ENCODE measurements at places on chromosomes 2 and 18. TPM values are rescaled to one million over a fixed set of nuclear protein-coding genes. Genes with fewer than 3 reads are reported as not detected.
A peak's percentile ranks its signal among the peaks of the same experiment; 100 is the strongest.

GRCh38 chr2:189037518-189037917 lies 63.3 kb downstream of the COL3A1 start:
- H3K4me1 ChIP-seq: peaks cover 2% of the 10 kb centered on the region
- H3K27me3 ChIP-seq: no peaks in the 10 kb centered on the region
- H3K4me3 ChIP-seq: no peak overlapping the region
- DNase-seq: no peak
- peaks cover 54% of the 10 kb centered on the region for H3K36me3 ChIP-seq

NIFK gene
- total RNA-seq: 46.6 TPM

TFCP2L1 gene
- 0.16 TPM for total RNA-seq

DNA sequence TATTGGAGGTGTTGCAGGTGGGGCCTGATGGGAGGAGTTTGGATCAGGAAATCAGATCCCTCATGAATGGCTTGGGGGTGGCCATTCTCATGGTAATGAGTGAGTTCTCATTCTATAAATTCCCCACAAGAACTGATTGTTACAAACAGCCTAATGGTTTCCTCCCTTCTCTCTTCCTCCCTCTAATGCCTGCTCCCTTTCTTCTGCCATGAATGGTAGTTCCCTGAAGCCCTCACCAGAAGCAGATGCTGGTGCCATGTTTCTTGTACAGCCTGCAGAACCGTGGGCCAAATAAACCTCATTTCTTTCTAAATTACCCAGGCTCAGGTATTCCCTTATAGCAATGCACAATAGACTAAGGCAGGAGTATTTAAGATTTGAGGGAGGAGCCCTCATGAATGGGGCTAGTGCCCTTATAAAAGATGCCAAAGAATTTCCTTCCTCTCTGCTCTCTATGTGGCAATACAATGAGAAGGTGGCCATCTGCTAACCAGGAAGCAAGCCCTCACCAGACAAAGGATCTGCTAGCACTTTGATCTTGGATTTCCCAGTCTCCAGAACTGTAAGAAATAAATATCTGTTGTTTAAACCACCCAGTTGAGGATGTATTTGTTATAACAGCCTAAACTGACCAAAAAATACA lies 251.8 kb downstream of the ZEB2 start:
- no peaks in the 10 kb centered on the region for H3K27me3 ChIP-seq
- no peak overlapping the region for H3K4me3 ChIP-seq
- DNase-seq: no peak
- H3K27ac ChIP-seq: no peak overlapping the region

DNA sequence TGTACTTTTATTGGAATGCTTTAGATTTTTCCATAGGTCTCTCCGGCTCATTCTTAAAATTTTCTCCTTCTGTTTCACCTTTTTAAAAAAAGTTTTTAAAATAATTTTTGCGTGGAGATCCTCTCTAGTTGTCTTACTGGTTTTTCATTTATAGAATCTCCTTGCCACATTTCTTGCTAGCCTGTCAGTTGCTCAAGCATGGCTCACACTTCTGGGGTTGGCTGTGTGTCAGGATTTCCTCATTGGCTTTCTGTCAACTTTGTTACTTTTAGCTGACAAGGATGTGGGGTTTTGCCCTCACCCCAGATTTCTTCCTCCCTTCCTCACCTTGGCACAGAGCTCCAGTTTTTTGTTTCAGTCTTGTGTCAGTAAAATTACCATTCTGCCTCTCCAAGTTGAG lies 124.6 kb downstream of the ZNF407 start:
- peaks cover 17% of the 10 kb centered on the region for H3K36me3 ChIP-seq
- H3K4me3 ChIP-seq: no peak overlapping the region
- peak overlapping the region; percentile 15 for H3K27ac ChIP-seq
- H3K27me3 ChIP-seq: no peaks in the 10 kb centered on the region
- DNase-seq: no peak

GRCh38 chr2:239177908-239178307 lies 222.9 kb downstream of the HDAC4 start:
- no peak overlapping the region for H3K27ac ChIP-seq
- DNase-seq: no peak
- H3K27me3 ChIP-seq: no peaks in the 10 kb centered on the region
- peaks cover 23% of the 10 kb centered on the region for H3K4me1 ChIP-seq
- peaks cover 55% of the 10 kb centered on the region for H3K36me3 ChIP-seq

CCDC68 gene
- not detected for total RNA-seq

IMPACT gene
- 46.5 TPM for total RNA-seq

DNA sequence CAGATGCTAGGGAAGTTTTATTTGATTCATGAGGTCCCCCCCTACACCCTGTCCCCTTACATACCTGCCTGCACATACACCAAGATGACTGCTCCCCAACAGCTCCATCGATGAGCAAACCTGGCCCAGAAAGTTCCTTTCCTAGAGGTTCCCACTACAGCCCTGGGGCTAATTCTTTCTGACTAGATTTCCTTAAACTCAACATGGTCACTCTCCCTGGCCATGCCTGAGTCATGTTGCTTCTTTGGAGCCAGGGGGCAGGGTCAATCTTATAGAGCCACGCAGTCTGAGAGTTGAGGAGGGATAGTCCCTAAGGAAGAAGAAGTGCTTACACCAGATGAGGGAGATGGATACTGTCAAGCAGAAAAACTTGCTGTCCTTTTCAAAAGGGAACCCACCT lies 67.7 kb upstream of the GLI2 start:
- peaks cover 6% of the 10 kb centered on the region for H3K4me1 ChIP-seq
- no peak overlapping the region for H3K4me3 ChIP-seq
- DNase-seq: no peak
- H3K27ac ChIP-seq: no peak overlapping the region
- peaks cover 4% of the 10 kb centered on the region for H3K36me3 ChIP-seq

DNA sequence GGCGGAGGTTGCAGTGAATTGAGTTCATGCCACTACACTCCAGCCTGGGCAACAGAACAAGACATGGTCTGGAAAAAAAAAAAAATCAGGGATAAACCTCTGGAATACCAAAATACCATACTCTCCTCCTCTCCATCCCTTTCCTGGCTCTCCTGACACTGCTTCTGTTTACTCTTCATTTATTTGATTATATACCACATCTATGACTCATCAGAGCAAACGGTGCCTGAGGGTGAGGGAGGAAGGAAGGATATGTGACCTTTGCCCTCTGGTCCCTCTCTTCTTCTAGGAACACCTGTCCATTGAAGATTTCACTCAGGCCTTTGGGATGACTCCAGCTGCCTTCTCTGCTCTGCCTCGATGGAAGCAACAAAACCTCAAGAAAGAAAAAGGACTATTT lies 30.0 kb downstream of the VIL1 start:
- H3K27ac ChIP-seq: no peak overlapping the region
- H3K4me1 ChIP-seq: peaks cover 3% of the 10 kb centered on the region
- H3K36me3 ChIP-seq: peaks cover 16% of the 10 kb centered on the region
- DNase-seq: no peak

SKOR2 gene
- not detected for total RNA-seq
